ENCODE measurements at places on chromosomes 11 and 22. TPM values are rescaled to one million over a fixed set of nuclear protein-coding genes. Genes with fewer than 3 reads are reported as not detected.

DNA sequence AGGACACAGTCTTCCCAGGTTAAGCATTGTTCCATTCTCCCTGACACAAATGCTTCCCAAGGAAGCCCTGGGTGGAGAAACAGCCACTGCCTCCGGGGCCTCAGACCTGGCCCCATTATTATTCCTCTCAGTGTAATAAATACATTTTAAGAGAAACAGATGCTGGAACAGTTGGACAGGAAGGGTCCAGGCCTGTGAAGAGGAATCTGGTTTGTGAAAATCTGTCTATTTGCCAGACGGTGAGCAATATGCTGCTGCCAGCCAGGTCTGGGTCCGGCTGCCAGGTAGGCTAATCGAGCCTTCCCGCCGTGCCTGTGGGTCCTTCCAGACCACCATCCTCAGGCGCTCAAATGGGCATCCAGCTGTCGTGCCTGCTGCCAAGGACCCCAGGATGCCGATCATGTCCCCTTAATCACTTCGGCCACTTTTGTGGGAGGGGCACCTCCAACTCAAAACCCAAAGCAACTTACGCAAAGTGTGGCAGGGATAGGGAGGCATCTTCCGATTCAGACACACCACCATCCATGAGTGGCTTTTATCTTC is 528.4 kb downstream of the MIAT start:
- no peaks in the 10 kb centered on the region for H3K4me1 ChIP-seq
- H3K27me3 ChIP-seq: no peaks in the 10 kb centered on the region
- H3K4me3 ChIP-seq: no peak overlapping the region

- no peaks in the 10 kb centered on the region for H3K4me1 ChIP-seq
- H3K36me3 ChIP-seq: no peaks in the 10 kb centered on the region
- no peak overlapping the region for H3K4me3 ChIP-seq
- H3K27ac ChIP-seq: peak overlapping the region; percentile 44
- no peak for DNase-seq
Observed at GRCh38 chr11:134052395-134052987, 16.4 kb upstream of the JAM3 start.

DNA sequence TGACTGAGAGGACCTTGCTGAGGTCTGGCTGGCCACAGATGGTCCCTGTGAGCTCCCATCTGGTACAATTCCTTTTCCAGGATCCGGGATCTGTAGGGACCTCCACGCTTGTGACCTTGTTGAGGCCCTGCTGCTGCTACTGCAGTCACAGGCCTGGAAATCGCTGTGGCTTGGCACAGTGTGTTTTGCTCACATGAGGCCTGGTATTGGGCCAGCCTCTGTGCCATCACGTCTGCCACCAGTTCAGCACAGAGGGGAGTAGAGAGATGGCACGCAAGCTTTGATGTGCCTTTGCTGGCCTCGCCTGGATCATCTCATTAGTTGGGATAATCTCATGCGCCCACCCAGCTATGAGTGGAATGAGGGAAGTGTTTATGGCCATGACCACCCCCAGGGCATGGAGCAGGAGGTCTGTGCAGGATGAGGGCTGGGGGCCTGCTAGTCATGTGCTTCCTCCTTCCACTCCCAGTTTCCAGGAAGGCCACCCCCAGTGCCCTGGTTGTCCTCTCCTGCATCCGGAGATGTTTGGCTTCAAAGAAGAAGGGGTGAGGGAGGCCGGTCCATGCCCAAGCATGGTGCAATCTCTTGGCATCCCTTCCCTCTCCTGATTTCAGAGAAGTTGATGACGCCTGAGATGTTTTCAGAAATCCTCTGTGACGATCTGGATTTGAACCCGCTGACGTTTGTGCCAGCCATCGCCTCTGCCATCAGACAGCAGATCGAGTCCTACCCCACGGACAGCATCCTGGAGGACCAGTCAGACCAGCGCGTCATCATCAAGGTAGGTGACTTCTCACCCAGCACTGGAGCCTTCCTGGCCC is 22.4 kb downstream of the DERL3 start:
- H3K4me1 ChIP-seq: no peaks in the 10 kb centered on the region
- no peak overlapping the region for H3K4me3 ChIP-seq
- H3K27me3 ChIP-seq: no peaks in the 10 kb centered on the region
- H3K36me3 ChIP-seq: no peaks in the 10 kb centered on the region
- H3K27ac ChIP-seq: no peak overlapping the region
- no peak for DNase-seq

Gene TNNT3
- 60.6 TPM for total RNA-seq

- DNase-seq: no peak
- H3K27ac ChIP-seq: no peak overlapping the region
- H3K27me3 ChIP-seq: no peaks in the 10 kb centered on the region
- H3K4me1 ChIP-seq: no peaks in the 10 kb centered on the region
- no peaks in the 10 kb centered on the region for H3K36me3 ChIP-seq
Observed at GRCh38 chr11:92302770-92303169, 78.2 kb downstream of the FAT3 start.

GRCh38 chr22:41657709-41658108 is 31.0 kb downstream of the SNU13 start:
- no peaks in the 10 kb centered on the region for H3K36me3 ChIP-seq
- no peaks in the 10 kb centered on the region for H3K4me1 ChIP-seq
- no peak for DNase-seq
- H3K4me3 ChIP-seq: no peak overlapping the region
- no peak overlapping the region for H3K27ac ChIP-seq

Gene IGLL1
- total RNA-seq: not detected

DNA sequence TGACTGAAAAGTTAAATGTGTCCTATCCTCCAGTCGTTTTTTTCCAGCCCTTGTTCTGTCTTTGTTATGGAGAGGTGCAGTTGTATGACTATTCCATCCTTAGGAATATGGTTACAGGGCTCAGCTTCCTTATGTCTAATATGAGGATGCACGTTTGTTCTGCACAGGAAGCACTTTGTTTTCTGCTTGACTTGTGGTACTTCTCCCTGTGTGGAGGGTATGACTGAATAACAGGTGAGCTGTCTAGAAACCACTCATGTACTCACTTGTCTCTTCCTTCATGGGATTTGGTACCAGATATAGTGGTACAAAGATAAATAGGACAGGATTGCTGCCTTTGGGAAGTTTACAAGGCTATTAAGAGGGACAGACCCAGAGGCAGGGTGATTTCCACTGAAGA is 17.4 kb downstream of the CABIN1 start:
- no peaks in the 10 kb centered on the region for H3K27me3 ChIP-seq
- H3K36me3 ChIP-seq: no peaks in the 10 kb centered on the region
- H3K27ac ChIP-seq: no peak overlapping the region
- H3K4me3 ChIP-seq: no peak overlapping the region
- DNase-seq: no peak
- H3K4me1 ChIP-seq: no peaks in the 10 kb centered on the region

Gene YPEL1
- 8.8 TPM for total RNA-seq

- no peaks in the 10 kb centered on the region for H3K36me3 ChIP-seq
- no peak overlapping the region for H3K27ac ChIP-seq
- no peaks in the 10 kb centered on the region for H3K4me1 ChIP-seq
- H3K27me3 ChIP-seq: no peaks in the 10 kb centered on the region
Observed at GRCh38 chr11:102572554-102573220, 42.1 kb upstream of the MMP7 start.

Measured in uterus (tissue), 4 donors.